ENCODE measurements at places on chromosomes 4 and X. TPM values are rescaled to one million over a fixed set of nuclear protein-coding genes. Genes with fewer than 3 reads are reported as not detected.

DNA sequence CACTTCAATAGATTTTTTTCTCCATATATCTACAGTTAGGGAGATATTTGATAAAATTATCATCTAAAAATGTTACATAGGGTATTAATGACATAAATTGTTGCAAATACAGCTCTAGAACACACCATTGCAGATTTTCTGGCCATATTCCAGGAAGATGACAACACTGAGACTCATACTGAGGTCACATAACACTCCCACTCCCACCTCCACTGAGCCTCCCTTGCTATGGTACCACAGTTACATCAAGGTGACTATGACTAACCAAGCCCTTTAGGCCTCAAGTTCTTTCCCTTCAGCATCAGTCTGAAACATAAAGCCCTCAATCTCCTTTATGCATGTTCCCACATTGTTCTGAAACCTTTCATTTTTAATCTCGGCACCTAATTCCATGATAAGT is 932.0 kb upstream of the IGFBP7 start:
- no peaks in the 10 kb centered on the region for H3K36me3 ChIP-seq
- H3K27me3 ChIP-seq, result no peaks in the 10 kb centered on the region
- no peak overlapping the region for H3K27ac ChIP-seq
- H3K4me3 ChIP-seq, result no peak overlapping the region

- no peaks in the 10 kb centered on the region for H3K27me3 ChIP-seq
- peak overlapping the region; percentile 29 for H3K4me3 ChIP-seq
- H3K36me3 ChIP-seq, result no peaks in the 10 kb centered on the region
- no peak for DNase-seq
- H3K27ac ChIP-seq, result peak overlapping the region; percentile 78
These were observed 17.0 kb upstream of the CHRNA9 start for GRCh38 chr4:40317916-40318658.

DNA sequence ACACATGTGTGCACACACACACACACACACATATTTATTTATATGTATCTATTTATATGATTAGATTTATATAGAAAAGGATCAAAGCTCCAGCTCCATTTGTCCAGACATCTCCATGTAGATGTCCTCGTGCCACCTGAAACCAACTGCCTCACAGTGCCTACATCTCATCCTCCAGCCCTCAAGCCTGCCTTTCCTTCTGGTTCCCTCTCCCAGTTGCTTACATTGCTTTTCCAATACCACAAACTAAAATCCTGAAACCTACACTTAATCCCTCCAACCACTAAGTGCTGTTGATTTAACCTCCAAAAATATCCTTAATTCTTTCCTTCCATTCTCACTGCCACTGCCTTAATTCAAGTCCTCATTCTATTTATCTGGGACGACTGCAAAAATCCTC is 51.4 kb downstream of the STBD1 start:
- no peaks in the 10 kb centered on the region for H3K27me3 ChIP-seq
- DNase-seq, result no peak
- H3K4me1 ChIP-seq, result peaks cover 9% of the 10 kb centered on the region
- H3K27ac ChIP-seq, result no peak overlapping the region
- H3K4me3 ChIP-seq, result no peak overlapping the region

DNA sequence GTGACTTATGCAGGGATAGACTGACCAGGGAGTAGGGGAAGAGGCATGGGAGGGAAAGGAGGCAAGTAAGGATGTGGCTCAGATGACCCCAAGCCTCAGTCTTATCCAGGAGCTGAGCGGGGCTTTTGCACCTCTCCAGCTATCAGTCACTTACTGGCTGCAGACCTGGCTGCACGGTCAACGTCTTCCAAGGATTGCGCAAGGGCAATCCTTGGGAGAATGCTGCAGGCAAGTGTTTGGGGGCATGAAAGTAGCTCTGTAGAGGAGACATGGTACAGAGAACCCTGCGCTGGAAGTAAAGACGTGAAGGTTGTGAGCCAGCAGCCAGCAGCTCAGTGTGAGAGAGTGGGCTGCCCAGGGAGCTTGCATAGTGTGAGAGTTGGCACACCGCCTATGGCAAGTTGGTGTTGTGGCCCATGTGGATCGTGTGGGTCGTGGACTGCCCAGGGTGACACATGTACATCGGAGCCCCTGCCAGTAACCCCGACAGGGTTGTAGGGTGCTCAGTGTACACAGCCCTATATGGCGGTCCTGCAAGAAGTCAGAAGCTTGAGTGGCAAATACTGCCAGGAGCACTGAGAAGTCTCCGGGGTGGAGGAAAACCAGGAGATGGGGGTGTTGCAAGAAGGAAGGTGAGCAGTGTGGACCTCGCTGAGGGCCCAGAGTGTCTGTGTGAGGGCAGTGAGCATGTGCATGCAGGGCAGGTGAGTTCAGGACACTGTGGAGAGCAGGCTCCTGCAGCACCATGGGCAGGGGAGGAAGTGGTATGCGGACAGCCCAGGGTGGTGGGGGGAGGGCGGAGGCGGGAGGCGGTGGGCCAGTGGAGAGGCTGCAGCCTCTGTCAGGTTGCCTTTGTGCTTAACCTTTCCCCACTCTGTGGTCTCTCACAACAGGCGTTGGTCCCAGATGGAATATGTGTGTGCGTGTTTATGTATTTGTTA is 50.9 kb downstream of the KIT start:
- peaks cover 5% of the 10 kb centered on the region for H3K27me3 ChIP-seq
- H3K27ac ChIP-seq, result no peak overlapping the region
- no peak overlapping the region for H3K4me3 ChIP-seq
- H3K4me1 ChIP-seq, result no peaks in the 10 kb centered on the region
- DNase-seq, result no peak

DNA sequence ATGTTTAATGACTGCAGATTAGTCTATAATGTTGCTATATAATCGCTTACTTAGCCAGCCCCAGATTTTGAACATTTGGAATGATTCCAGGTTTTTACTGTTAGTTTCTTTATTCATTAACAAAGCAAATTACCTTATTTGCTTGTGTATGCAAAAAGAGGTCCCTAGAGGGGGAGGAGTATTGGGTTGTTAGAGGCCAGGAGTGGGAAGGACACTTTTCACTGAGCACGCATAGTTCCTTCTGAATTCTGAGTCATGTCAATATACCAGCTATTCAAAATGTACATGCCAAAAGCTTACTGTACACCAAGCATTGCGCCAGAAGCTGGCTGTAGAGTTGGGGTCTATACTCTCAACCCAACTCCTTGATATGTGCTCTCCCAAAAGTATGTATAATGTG is 5.1 kb upstream of the DGAT2L6 start:
- DNase-seq, result no peak
- H3K27me3 ChIP-seq, result no peaks in the 10 kb centered on the region
- no peak overlapping the region for H3K27ac ChIP-seq
- H3K4me3 ChIP-seq, result no peak overlapping the region
- H3K4me1 ChIP-seq, result peaks cover 17% of the 10 kb centered on the region

- H3K4me1 ChIP-seq, result no peaks in the 10 kb centered on the region
- DNase-seq, result no peak
- no peaks in the 10 kb centered on the region for H3K27me3 ChIP-seq
- H3K36me3 ChIP-seq, result no peaks in the 10 kb centered on the region
- H3K27ac ChIP-seq, result peak overlapping the region; percentile 83
These were observed 18.8 kb downstream of the PPP4R3C start for GRCh38 chrX:27444093-27444908.

- H3K27me3 ChIP-seq, result peaks cover 7% of the 10 kb centered on the region
- H3K27ac ChIP-seq, result no peak overlapping the region
- no peaks in the 10 kb centered on the region for H3K4me1 ChIP-seq
- H3K4me3 ChIP-seq, result no peak overlapping the region
- DNase-seq, result no peak
These were observed 179.0 kb downstream of the DHX15 start for GRCh38 chr4:24405341-24405740.

DNA sequence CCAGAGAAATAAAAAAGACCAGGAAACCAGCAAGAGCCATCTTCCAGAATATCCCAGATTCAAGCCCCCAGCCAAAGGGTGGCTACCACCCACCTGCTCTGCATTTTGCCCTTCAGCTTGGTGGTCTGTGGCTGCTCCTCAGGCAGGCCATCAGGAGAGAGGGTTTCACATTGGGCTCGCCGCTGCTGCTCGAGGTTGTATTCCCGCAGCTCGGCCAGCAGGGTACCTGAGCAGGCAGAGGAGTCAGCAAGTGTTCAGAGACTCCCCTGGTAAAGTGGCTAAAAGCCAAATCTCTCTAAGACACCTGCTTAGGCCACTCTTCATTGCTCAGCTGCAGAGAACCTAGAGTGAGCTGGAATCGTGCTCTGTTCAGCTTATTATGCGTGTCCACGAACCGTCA is 110.8 kb upstream of the HSD17B10 start:
- H3K4me3 ChIP-seq, result no peak overlapping the region
- peak overlapping the region; percentile 65 for H3K27ac ChIP-seq
- peaks cover 23% of the 10 kb centered on the region for H3K36me3 ChIP-seq
- H3K27me3 ChIP-seq, result peaks cover 3% of the 10 kb centered on the region

DNA sequence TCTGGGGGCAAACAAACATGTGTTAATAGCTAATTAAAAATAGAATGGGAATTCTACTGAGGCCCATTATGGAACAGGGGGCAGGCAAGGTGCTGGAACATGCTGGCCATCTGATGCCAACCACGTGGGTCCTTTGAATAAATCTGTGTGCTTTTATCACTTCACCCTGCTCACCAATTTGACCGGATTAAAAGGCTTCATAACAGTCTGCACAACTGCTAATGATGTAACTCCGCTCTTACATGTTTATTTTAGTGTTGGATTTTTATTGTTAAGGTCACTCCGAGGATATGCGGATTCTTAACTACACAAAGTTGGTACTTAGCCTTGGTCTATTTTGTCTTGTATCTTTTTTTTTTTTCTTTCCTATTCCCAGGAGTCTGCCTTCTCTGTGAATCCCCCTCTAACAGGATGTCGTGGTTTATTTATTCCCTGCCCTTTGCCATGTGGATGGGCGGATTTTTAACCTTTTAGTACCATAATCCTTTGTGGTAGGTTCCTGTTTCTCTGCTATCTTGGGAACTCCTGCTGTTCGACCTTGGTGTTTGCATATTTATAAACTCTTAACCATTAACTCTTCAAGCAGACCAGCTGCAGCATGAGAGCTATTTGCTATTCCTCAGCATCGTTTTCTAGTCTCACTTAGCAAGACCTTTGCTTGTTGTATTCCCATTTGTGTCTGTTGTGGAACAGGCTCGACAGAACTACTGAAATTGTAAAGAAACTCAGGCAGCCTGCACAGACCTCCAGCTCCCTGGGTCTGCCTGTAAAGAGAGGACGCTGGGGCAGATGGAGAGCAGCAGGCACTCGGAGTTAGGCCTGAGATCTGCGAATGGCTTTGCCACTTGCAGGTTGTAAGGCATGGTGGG is 38.0 kb downstream of the TRIM2 start:
- no peak overlapping the region for H3K27ac ChIP-seq
- DNase-seq, result no peak
- no peaks in the 10 kb centered on the region for H3K27me3 ChIP-seq
- peaks cover 2% of the 10 kb centered on the region for H3K4me1 ChIP-seq
- no peak overlapping the region for H3K4me3 ChIP-seq
- H3K36me3 ChIP-seq, result no peaks in the 10 kb centered on the region

DNA sequence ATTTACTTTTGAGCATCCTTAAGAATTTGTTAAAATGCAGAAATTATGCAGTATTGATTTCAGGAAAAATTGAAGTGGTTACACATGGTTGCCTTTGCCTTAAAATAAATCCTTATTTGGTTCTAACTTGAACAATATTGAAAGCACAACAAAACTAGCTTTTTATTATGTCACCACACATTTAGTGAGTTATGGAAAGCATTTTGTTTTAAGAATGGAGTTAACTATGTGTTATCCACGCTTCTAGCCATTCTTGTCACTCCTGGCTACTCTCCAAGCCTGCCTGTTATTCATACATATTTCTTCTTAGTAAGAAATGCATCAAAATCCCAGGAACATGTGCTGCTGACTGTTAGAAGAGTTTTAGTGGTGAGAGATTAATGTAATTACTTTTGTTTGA is 73.9 kb downstream of the FAT4 start:
- no peaks in the 10 kb centered on the region for H3K36me3 ChIP-seq
- no peak overlapping the region for H3K4me3 ChIP-seq
- no peak overlapping the region for H3K27ac ChIP-seq
- no peaks in the 10 kb centered on the region for H3K27me3 ChIP-seq
- DNase-seq, result no peak
- no peaks in the 10 kb centered on the region for H3K4me1 ChIP-seq

GRCh38 chr4:23857367-23857959 is 32.4 kb downstream of the PPARGC1A start:
- DNase-seq, result no peak
- H3K27me3 ChIP-seq, result no peaks in the 10 kb centered on the region
- no peak overlapping the region for H3K27ac ChIP-seq
- no peaks in the 10 kb centered on the region for H3K36me3 ChIP-seq
- H3K4me1 ChIP-seq, result no peaks in the 10 kb centered on the region
- H3K4me3 ChIP-seq, result no peak overlapping the region

- peaks cover 1% of the 10 kb centered on the region for H3K36me3 ChIP-seq
- H3K4me1 ChIP-seq, result peaks cover 2% of the 10 kb centered on the region
- DNase-seq, result no peak
- no peak overlapping the region for H3K27ac ChIP-seq
- no peaks in the 10 kb centered on the region for H3K27me3 ChIP-seq
These were observed 13.6 kb downstream of the UVSSA start for GRCh38 chr4:1360423-1361283.

DNA sequence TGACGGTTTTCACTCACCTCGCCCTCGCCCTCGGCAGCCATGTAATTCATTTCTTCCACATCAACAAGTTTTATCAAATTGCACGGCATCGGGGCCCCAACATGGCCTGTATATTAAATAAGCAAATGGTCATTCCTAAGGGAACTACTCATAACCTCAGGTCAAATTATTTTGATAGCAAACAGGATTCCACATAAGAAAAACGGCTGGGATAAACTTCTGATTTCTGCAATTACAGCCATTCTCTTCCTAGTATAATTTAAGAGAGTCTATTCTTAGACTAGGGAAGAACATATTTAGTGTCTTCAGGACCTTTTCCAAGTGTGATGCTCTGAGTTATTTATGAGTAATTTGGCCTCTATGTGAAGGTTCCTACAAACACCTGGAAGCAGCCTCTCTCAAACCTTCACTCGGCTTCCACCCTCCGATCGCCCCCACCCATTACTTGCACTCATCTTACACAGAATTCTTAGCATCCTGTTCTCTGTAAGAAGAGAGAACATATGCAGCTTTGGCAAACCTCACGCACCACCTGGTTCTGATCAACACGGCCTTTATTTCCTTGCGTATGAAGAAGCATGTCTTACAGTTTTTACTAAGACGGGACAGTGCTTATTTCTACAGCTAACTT is 29.4 kb upstream of the CENPU start:
- H3K4me1 ChIP-seq, result peaks cover 13% of the 10 kb centered on the region
- H3K27me3 ChIP-seq, result no peaks in the 10 kb centered on the region
- no peak for DNase-seq
- peaks cover 47% of the 10 kb centered on the region for H3K36me3 ChIP-seq
- peak overlapping the region; percentile 0 for H3K27ac ChIP-seq

DNA sequence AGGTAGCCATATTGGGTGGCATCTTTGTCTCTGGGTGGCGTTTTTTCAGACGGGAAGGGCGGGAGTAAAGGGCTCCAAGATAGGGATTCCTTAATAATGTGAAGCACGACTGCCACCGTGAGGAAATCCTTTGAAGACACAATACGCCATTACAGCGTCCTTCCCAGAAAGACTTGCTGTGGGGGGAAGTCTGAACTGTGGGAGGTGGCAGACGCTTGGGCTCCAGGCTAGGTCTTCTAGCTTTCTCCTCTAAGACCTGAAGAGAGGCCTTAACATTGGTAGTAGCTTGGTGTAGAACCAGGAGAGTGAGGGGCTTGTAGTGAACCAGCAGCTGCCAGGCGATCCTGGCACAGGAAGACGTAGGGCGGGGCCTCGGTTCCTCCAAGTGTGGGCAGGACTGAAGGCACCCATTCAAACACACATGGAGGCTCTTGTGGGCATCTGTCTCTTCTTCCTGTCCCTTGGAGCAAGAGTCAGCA is 197.3 kb downstream of the OR13H1 start:
- no peaks in the 10 kb centered on the region for H3K4me1 ChIP-seq
- no peak for DNase-seq
- no peak overlapping the region for H3K4me3 ChIP-seq
- peaks cover 28% of the 10 kb centered on the region for H3K36me3 ChIP-seq
- H3K27me3 ChIP-seq, result no peaks in the 10 kb centered on the region

Gene TMSB15C
- 2.5 TPM for total RNA-seq

Gene TMPRSS11D
- not detected for total RNA-seq
